ENCODE measurements at places on chromosomes 1 and 21.

- no peak for DNase-seq
Observed at GRCh38 chr1:184197831-184198230, 146.3 kb downstream of the TSEN15 start.

DNA sequence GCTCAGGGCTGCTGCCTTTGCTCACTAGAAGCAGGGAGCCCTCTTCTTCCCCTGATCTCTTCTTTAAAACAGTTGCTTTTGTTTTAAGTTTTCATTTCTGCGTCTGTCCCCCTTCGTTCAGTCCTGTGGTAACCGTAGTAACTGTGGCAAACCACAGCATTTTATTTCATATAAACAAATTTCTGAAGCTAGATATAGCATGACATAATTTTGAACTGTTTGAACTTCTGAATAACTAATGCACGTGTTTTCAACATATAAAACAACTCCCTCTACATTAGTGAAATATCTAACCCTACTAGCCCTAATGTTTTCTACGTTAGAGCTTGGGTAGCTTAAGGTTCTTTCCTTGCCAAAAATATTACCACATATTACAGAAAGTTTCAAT is 104.6 kb downstream of the DISP1 start:
- no peak for DNase-seq

GRCh38 chr1:11799099-11799498 is 6.7 kb downstream of the MTHFR start:
- DNase-seq = no peak

DNA sequence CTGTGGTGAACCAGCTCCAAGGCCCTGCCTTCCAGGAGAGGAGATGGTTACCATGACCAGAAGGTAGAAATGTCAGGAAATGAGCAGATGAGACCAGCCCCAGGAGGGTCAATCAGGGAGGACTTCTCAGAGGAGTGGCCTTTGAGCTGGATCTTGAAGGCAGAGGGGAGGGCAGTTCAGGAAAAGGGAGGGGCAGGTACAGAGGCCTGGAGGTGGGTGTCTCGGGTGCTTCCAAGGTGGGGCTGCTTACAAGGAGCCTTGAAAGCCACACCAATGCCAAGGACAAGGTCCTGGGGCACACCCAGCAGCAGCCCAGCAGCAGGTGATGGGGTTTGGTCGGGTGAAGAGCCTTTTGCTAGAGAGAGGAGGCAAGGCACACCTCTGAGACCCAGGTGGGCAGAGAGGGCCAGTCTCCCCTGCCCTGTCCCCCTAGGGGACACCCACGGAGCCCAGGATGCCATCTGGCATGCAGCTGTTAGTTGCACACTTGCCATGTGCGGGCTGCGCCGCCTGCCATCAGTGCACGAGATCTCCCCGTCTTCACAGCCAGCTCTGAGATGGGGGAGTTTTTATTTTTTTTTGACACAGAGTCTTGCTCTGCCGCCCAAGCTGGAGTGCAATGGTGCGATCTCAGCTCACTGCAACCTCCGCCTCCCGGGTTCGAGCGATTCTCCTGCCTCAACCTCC is 18.5 kb downstream of the SLC66A1 start:
- DNase-seq = no peak

DNA sequence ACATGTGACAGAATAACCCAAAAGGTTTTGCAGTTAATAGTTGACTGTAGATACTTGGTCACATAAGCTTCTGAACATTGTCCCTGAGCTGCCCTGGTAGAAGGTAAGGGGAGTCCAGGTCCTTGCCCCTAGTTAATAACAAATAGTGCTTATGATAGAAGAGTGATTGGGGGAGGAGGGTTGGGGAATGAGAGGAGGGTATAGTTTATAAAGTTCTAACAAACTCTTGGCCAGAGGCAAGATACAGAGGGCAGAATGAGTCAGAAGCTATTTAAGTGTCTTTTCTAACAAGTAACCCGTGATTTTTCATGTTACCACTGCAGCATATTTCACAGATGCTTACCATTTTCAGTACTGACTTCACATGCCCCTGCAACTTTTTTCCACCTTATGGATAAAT is 26.7 kb upstream of the MYOCOS start:
- DNase-seq = no peak

- no peak for DNase-seq
Observed at GRCh38 chr1:173329726-173330125, 122.6 kb upstream of the TNFSF4 start.

- DNase-seq = no peak
Observed at GRCh38 chr1:223785808-223786207, 59.9 kb downstream of the TP53BP2 start.

DNA sequence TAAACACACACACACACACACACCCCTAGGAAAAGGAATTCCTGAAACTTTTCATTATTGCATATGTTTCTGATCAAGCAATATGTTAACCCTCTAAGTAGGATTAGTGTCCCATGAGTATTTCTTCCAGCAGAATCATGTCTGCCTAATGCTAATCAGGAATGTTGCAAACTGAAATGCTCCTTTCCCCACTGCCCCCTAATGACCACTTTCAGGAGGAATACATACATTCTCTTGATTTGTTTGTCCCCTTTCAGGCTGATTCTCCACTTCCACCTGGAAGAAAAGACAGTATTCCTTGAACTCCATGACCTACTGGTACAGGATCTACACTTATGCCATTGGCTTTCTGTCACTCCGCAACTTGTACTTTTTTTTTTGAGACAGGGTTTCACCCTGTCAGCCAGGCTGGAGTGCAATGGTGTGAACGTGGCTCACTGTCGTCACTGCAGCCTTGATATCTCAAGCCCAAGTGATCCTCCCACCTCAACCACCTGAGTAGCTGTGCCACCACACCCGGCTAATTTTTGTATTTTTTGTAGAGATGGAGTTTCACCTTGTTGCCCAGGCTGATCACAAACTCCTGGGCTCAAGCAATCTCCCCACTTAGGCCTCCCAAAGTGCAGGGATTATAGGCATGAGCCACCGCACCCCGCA is 56.7 kb downstream of the LRIG2 start:
- no peak for DNase-seq

DNA sequence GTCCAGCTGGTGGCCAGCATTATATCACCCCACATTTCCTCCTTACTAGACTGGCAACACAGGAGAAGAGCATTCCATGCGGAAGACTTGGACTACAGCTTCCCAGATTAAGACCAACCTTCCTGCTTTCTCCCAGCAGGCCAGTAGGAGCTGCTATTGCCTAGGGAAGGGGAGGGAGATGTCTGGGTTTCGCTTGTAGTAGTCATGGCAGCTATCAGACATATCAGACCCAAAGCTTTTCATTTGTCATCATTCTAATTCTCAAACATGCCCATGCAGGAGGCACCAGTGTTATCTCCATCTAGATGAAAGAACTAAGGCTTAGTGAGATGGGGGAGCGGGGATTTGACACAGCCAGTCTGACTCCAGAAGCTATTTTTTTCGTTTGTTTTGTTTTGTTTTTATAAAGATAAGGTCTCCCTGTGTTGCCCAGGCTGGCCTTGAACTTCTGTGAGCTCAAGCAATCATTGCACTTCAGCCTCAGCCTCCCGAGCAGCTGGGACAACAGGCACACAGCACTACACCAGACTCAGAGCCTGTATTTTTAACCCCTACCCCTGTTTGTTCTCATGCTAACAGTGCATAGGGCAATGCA is 4.5 kb downstream of the PLA2G2A start:
- peak; percentile 64 for DNase-seq

DNA sequence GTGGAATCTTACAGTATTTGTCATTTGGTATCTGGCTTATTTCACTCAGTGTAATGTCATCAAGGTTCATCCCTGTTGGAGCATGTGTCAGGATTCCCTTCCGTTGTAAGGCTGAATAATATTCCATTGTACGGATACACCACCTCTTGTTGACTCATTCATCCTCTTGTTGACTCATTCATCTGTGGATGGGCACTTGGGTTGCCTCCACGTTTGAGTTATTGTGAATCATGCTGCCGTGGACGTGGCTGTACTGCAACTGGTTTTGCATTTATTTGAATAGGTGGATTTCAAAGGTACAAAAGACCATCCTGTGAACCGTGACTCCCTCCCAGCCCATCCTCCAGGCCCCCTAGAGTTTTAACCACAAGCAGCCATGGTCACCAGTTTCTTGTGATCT is 11.9 kb upstream of the TCP10L start:
- no peak for DNase-seq

DNA sequence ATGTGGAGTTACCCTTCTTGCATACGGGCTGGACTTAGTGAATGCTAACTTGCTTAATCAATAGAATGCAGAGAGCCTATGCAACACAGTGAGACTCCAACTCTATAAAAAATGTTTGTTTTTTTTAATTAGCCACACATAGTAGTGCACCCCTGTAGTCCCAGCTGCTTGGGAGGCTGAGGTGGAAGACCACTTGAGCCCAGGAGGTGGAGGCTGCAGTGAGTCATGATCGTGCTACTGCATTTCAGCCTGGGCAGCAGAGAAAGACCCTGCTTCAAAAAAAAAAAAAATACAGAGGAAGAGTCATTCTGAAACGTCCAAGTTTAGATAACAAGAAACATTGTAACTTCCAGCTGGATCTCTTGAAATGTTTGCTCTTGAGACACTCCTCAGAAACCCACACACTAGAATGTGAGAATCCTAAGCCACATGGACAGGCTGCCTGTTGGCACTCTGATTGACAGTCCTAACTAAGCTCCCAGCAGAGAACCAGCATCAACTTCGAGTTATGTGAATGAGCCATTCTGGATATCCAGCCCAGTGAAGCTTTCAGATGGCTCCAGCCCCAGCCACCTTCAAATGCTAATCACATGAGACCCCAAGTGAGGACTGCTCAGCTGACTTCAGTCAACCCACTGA is 20.0 kb upstream of the CAP1 start:
- no peak for DNase-seq

GRCh38 chr1:38029081-38029681 is 16.6 kb downstream of the UTP11 start:
- DNase-seq = peak; percentile 71

DNA sequence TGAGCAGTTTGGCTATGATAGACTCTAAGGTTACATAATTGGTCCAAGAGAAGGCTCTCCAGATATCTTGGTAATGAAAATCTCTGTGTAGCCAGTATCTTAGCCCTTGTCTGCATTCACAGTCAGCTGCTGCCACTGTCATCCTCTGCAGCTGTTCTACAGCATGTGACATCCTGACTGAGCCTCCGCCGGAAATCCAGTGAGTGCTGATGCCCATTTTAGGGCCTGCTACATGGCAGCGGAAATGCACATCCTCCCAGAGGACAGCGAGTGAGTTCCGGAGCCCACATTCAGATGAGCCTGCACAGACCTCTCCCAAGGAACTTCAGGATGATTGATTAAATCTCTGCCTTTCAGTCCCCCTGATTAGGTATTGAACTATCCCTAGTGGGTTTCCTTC is 237.1 kb downstream of the HHIPL2 start:
- no peak for DNase-seq

GRCh38 chr1:30009720-30010119 is 713.7 kb downstream of the MATN1 start:
- DNase-seq = no peak

DNA sequence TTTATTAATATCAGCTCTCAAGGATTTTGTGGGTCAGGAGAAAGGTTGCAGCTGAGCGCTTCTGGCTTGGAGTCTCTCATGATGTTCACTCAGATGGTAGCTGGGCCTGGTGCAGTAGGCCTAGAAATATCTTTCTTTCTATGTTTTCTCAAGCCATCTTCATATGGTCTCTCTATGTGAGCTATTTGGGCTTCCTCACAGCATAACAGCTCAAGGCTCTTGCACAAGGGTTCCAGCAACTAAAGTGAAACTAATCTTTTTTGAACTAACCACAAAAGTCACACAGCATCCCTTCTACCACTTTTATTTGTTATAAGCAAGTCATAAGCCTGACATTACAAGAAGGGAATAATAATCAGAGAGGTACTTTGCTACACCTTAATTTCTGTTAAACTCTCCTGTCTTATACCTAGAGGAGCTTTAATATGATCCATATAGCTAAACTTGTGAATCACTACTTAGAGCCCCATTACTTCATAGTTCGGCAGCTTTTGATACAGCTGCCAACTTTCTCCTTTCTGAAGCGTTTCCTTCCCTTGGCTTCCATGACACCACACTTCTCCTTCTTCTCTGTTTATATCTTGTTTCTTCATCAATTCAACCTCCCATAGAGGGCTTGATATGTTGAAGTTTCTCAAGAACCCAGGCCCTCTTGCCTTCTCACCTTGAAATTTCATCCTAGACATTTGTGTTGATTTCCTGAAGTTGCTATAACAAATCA is 720.2 kb downstream of the LTN1 start:
- no peak for DNase-seq

GRCh38 chr1:237938553-237938952 is 47.8 kb upstream of the ZP4 start:
- no peak for DNase-seq

DNA sequence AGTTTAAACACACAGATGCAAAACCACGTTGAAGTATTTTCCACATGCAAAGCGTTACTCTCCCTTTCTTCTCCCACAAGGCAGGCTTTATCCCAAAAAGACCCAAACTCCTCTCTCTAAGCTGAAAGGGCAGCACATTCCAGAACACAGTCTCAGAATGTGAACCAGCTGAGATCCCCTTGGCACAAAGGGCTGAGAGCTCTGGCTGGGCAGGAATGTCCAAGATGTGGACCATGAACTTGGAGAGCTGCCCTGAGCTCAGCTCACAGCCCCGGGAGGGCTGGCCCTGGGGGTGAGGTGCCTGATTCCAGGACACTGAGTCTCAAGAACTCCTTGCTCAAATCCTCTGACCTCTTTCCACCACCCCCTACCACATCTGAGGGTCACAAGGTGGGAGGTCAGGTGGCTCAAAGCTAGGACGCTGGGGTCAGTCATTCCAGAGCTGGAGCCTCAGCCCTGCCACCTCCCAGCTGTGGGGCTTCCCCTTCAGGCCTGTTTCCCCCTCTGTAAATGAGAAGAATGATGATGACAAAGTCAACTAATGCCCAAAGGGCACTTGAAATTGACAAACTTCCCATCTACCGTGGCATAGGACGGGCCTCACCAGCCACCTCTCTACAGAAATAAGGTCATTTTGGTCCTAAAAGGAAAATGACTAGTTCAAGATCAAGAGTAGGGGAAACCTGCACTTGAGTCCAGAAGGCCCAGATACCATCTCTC is 11.5 kb downstream of the ALDH4A1 start:
- no peak for DNase-seq

- DNase-seq = no peak
Observed at GRCh38 chr1:225700889-225701465, 48.1 kb upstream of the ENAH start.

- no peak for DNase-seq
Observed at GRCh38 chr1:163656095-163656759, 334.5 kb downstream of the NUF2 start.

GRCh38 chr1:3293563-3294080 is 160.8 kb upstream of the ARHGEF16 start:
- DNase-seq = no peak

GRCh38 chr1:115077286-115077983 is 11.9 kb downstream of the TSPAN2 start:
- DNase-seq = no peak

DNA sequence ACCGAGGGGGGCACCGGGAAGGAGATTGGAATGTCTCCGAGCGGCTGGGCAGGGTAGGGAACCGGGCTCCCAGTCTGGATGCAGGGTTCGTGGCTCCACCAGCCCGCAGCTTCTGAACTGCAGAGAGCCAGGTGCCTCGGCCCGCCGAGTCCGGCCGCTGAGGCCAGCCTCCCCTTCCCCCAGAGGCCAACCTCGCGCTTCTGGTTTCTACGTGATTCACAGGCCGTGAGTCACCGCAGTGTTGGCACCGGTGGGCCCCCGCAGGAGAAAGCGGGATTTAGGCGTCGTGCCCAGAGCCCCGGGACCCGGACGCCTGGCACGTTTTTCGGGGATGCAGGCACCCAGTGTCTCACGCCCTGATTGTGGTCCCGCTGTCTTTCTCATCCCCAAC is 458 bp downstream of the CRABP2 start:
- DNase-seq = peak; percentile 41
